ENCODE measurements at places on chromosomes 16 and 17. TPM values are rescaled to one million over a fixed set of nuclear protein-coding genes. Genes with fewer than 3 reads are reported as not detected.

- no peak for DNase-seq
Measured at GRCh38 chr17:49716668-49717364, 9.1 kb upstream of the SLC35B1 start.

GRCh38 chr17:77096570-77097214, 44.1 kb upstream of the SEC14L1 start:
- no peak for DNase-seq

DNA sequence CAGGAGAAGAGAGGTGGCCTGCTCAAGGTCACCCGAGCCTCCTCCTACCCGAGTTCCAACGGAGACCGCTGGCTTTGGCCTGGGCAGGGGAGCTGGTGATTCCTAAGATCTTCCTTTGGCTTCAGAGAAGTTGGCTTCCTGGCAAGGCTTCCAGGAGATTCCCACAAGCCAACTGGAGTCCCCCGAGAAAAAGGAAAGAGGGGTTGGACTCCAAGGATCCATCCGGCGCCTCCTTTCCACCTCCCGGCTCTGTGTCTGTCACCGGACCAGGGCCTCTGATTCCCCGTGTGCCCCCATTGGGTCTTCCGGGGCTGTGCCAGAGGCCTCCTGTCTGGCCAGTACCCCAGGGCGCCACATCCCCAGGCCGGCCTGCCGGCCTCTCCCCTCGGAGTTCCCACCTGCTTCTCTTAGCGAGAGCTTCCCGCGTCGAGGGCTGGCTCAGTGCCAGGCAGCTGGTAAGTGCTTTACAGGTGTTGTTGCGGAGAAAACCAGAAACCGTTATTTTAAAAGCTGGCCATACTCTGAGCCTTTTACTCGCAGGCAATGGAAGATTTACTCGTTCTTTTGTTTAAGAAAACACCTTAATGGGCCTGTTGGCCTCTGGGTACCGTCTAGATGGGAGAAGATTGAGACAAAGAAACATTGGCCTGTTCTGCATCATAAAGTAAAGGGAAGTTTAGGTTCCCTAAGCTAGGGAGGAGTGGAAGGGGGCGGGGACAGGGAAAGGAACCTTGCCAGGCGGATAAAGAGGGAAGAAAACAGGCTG, 258.4 kb upstream of the SDK2 start:
- DNase-seq = peak; percentile 56

- DNase-seq = no peak
Measured at GRCh38 chr17:11485336-11486100, 112.8 kb upstream of the DNAH9 start.

DNA sequence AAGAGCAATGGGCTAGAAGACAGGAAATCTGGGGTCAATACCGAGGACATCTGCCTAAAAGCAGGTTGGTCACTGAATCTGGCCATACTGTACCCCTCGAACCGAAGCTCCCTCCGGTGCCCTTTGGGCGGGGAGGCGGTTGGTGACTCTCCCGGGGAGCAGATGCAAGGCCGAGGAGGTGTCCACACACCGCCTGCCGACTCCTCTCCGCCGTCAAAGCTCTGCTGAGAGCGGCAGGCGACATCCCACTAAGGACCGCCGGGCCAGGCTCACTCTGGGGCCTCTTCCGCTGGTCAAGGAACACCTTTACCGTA, 458 bp downstream of the ZNF200 start:
- no peak for DNase-seq

GRCh38 chr16:58789351-58789750, 55.2 kb upstream of the GOT2 start:
- no peak for DNase-seq

- DNase-seq = peak; percentile 72
Measured at GRCh38 chr16:66660422-66661209, 35.9 kb downstream of the CMTM4 start.

DNA sequence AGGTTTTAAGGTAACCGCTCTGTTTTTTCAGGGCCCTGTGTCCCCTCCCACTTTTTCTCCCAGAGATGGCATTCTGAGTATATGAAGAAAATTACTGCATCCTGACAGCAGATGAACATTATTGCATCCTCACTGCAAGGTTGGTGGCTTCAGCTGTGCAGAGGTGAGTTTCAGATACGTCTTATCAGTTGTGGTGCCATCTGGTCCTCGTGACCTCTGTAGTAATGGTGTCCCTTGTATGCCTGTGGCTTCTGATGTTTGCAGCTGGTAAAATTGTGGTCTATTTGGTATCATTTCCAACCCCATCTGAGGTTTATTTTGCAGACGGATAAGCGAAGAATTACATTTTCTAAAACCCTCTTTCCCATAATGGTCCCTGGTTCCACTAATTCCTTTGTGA, 417.0 kb downstream of the HS3ST3B1 start:
- DNase-seq = no peak

- no peak for DNase-seq
Measured at GRCh38 chr16:65816556-65816955, 549.9 kb upstream of the CDH5 start.

GRCh38 chr17:48878920-48879898, 13.4 kb upstream of the ATP5MC1 start:
- DNase-seq = peak; percentile 65

DNA sequence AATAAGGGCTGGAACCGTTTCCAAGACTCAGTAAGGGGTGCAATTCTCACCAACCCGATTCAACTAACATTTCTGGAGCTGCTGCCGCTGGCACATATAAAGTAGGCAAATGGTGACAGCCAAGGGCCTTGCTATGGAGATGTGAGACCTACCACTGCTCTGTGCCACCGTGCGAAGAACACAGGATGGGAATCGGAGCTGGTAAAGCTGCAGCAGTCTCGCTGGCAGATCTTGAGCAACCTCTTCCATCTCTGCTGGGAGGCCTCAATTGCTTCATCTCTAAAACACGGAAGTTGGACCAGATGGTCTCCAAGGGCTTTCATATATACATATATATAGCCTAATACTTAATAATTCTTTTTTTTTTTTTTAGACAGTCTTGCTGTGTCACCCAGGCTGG, 128.9 kb upstream of the RCVRN start:
- no peak for DNase-seq

DNA sequence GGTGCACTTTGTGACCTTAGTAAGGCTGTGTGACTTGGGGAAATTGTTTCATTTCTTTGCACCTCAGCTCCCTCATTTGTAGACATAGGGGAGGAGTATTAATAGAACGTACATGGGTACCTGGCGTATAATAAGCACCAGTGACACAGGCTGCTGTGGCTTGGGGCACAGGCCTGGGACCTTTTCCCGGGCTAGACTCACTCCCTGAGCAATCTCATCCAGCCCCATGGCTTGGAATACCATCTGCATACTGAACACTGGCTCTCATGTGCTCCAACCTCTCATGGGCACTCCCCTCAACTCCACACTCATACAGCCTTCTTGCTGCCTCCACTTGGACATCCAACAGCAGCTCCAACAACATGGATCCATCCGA, 41.0 kb upstream of the MRPS23 start:
- no peak for DNase-seq

DNA sequence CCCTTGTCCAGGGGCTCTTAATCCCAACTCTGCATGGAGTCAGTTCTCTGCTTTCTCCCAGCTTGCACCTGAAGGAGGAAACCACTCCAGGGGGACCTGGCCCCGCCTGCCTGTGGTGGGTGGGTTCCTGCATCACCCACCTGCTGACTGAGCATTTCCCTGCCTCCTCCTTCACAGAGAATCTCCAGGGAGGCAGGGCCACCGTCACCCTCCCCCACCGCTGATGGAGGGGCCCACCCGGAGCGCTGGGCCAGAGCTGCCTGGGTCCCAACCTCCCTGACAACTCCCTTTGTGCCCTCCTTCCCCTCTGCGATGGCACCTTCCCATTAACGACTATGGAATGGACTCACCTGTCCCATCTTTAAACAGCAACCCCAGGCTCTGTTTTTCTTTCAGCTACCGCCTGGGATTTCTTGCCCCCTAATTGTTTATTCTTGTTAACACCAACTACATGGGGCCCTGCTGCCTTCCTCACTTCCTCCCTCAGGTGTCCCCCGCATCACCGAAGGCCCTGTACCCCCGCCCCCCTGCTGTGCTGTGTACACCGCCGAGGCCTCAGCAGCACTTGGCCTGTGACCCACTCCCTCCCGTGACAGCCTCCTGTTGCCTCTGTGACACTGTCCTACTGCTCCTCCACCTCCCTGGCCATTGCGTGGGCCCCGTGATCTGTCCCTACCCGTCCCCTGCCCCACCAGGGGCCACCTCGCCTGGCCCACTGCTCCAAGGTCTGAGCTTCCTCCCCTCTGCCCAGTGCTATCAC, 842 bp upstream of the TEDC2 start:
- no peak for DNase-seq

DNA sequence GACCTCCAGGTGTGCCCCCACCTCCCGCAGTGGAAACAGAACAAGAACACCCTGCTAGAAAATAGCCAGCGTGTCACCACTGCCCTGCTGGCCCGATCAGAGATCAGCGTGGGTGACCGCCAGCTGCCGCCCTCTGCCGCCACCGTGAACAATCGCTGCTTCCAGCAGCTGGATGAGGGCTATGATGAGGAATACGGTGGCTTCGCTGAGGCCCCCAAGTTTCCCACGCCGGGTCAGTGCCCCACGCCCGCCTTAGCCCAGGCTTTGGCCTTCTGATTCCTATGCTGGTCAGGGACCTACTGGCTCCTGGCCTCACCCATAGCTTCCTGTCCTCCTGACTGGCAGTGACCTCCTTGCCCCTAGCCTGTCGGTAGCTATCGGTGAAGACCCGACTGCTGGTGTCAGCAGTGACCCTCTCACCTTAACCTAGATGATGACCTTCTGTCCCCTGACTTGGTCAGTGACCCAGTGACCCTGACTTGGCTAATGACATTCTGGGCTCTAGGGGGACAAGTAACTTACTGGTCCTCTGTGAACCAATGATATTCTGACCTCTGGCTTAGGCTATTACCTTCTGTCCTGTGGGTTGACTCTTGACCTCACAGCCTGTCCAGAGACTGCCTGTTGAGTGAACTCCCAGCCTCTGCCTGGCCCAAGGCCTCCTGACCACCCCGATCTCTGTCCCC, 2.4 kb downstream of the SPATA20 start:
- no peak for DNase-seq

- DNase-seq = no peak
Measured at GRCh38 chr16:10577305-10578202, 2.8 kb downstream of the EMP2 start.

DNA sequence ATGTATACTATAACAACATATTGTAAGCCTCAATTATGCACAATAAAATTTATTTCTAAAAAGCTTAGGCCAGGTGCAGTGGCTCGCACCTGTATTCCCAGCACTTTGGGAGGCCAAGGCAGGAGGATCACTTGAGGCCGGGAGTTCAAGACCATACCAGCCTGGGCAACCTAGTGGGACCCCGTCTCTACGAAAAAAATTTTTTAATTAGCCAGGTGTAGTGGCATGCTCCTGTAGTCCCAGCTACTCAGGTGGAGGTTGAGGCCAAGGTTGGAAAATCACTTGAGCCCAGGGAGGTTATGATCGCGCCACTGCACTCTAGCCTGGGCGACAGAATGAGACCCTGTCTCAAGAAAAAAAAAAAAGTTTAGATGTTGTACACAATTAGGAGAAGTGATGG, 45.5 kb downstream of the VMP1 start:
- DNase-seq = no peak

DNA sequence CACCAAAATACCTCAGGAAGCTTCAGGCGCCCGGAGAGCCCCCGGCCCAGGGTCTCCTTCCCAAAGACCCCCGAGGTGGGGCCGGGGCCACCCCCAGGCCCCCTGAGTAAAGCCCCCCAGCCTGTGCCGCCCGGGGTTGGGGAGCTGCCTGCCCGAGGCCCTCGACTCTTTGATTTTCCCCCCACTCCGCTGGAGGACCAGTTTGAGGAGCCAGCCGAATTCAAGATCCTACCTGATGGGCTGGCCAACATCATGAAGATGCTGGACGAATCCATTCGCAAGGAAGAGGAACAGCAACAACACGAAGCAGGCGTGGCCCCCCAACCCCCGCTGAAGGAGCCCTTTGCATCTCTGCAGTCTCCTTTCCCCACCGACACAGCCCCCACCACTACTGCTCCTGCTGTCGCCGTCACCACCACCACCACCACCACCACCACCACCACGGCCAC, 6.7 kb upstream of the TMEM88 start:
- DNase-seq = no peak

DNA sequence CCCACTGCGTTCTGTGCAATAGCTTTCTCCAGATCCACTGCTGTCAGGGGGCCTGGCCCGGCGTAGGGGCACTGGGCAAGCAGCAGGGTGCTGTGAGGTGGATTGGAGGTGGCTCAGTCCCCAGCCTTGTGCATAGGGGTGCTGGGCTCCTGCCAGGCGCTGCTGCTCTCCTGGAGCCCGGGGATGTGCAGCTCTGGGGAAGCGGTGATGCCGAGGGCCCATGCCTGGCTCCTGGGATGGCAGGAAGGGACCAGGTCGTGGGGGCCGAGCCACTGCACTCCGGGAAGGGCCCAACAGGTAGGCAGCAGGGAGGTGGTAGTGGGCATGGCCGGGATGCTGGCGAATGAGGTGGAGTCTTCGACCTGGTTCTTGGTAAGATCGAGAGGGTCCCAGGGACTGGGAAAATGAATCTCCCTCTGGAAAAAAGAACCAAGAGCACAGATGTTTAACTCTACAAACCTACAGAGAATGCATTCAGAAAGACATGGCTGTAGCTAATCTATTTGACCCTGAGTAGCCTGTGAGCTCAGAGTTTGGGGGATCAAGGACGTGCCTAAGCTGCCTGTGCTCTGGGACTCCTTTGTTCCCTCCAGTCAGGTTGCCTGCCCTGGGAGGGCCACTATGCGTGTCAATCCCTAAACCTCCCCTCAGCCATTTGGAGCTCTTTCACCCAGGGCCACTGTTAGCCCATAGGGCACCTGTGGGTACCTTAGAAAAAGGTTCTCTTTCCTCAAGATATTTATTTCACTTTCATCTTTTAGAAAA, 6.6 kb upstream of the SUPT4H1 start:
- DNase-seq = no peak

DNA sequence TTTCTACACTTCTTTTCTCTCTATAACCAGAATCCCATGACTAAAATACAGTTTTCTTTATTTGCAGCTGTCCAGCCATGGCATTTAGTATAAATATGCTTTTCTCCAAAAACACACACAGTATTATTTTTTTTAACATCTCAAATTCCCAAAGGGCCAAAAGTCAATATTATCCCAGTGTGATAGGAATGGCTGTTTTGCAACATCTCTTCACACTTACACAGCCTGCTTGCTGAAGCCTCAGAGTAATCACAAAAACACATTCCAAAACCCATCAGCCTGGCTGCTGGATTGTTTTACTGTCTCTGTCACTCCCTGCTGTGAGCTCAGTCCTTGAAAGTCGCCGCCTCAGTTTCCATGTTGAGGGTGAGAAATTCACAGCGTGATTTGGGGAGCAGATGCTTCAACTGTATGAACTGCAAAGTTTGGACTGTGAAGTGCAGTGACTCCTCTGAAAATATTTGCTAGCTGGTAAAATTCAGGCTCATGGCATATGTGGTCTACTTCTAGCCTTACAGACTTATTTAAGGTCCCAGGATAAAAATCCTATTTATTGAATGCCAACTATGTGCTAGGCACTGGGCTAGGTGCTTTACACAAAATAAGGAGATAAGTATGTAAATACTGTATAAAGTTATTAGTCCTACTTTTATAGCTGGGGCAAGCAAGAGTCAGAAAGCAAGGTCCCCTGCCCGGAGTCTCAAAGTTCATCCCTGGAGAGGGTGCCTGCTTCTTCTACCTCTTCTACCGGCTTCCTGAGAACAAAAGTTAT, 116.5 kb downstream of the SOCS1 start:
- DNase-seq = no peak

The SLC6A2 gene
- polyA plus RNA-seq = 0.08 TPM

The KRT36 gene
- not detected for polyA plus RNA-seq

The NOXO1 gene
- polyA plus RNA-seq = 0.78 TPM

The KRT25 gene
- polyA plus RNA-seq = not detected

The FA2H gene
- 3.1 TPM for polyA plus RNA-seq

The CYLD gene
- 31.2 TPM for polyA plus RNA-seq

The KIF19 gene
- 0.86 TPM for polyA plus RNA-seq

The RNF112 gene
- polyA plus RNA-seq = 1.3 TPM

The TP53TG3 gene
- not detected for polyA plus RNA-seq

The MMP25 gene
- 1.7 TPM for polyA plus RNA-seq

The GJD3 gene
- not detected for polyA plus RNA-seq

All from left kidney (tissue), 8 donors.